ENCODE measurements at places on chromosomes 16 and 17.

DNA sequence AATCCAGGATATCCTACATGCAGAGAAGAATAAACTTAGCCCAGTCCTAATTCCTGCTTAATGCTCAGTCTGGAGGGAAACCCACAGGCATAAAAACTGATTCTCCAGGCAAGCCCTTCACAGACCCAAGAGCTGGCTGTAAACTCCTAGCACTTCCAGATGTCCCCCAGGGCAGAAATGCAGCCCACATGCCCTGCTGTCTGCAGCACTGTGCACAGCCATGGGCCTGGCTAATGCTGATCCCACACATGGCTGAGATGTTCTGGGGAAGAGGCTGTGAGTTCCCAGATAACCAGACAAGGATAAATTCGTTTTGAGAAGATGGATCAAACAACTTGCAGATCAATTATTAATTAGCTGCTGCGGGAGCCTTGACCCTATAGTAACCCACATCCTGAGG is 148.4 kb downstream of the AATF start:
- DNase-seq = no peak

- no peak for DNase-seq
Observed at GRCh38 chr16:79316004-79316458, 284.5 kb downstream of the MAF start.

- DNase-seq = no peak
Observed at GRCh38 chr17:58427807-58428206, 10.5 kb upstream of the RNF43 start.

- no peak for DNase-seq
Observed at GRCh38 chr17:56822725-56823124, 11.0 kb downstream of the C17orf67 start.

- no peak for DNase-seq
Observed at GRCh38 chr16:84068783-84069462, 26.3 kb upstream of the SLC38A8 start.

DNA sequence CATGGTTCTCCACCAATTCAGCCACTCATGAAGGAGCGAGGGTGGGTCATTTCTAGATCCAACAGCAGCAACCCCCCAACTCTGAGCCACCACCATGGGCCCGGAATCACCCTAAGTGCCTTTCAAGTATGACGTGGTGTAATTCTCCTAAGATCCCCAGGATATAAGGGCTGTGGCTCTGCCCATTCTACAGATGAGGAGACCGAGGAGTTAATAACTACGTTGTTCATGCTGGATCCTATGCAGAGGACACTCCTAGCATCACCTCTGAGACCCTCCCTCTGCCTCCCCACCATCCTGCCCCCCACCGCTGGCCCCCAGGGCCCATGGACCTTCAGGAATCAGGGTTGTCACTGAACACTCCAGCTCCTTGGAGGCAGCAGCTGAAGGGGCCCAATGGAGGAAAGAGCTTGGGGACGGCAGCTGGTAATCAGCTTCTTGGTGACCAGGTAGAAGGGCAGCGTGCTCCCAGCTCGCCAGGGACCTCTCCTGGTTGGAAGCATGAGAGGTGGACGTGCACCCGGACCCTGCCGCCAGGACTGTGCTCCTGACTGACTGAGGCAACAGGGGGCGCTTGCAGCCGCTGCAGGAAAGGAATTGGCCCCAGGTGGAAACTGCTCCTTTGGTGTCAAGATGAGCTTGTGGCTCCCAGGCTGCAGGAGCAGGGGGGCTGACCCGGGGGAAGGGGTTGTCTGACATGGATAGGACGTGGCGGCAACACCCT is 28.2 kb upstream of the CACNG1 start:
- DNase-seq = no peak

GRCh38 chr16:49658531-49658930 is 197.4 kb downstream of the ZNF423 start:
- no peak for DNase-seq

- no peak for DNase-seq
Observed at GRCh38 chr16:78762222-78762621, 662.8 kb downstream of the WWOX start.

- no peak for DNase-seq
Observed at GRCh38 chr16:85689285-85689949, 663 bp upstream of the GINS2 start.

DNA sequence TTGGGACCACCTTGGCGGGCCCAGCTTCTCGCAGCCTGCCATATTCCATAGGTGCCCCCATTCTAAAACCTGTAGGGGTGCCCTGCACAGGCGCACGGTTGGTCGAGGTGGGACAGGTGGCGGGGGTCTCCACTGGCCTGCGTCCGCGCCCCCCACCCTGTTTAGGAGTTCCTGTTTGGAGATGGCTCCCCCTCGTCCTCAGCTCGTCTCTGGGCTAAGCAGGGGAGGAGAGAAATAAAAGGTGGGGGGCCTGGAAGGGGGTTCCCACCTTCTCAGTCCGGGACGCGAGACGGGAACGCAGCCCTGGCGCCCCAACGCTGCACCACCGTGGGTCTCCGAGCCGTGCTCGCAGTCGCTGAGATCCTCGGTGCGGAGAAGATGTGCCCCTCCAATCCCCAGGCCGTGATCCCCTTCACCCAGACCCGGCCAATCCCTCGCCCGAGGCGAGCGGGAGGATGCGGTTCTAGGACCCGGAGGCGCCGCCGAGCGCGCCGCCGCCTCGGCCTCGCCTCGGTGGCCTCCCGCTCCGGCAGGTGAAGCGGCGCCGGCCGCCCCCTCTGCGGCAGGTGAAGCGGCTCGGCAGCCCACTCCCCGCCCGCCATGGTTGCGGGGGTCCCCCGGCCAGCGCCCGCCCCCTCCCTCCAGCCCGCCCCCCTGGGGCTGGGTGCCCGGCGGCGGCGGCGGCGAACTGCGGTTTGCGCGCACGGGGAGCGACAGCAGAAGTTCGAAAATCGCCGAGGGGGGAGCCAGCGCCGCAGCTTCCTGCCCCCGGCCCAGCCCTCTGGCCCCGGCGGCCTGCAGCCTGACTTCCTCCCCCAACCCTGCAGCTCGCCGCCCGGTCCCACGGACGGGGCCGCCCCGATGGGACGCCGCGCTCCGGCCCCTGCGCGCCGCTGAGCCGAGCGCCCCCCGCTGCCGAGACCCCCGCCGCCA is at the start of gene FMNL1:
Gene FMNL1, plus strand, starts transcription at position 805 of the 933 bp plus-strand sequence. CDS start 240 bp downstream, outside the sequence.
- DNase-seq = peak; percentile 61

GRCh38 chr17:58081646-58082340 is 1.4 kb upstream of the DYNLL2 start:
- DNase-seq = no peak

GRCh38 chr16:87463722-87464690 is 28.8 kb downstream of the ZCCHC14 start:
- DNase-seq = peak; percentile 19

GRCh38 chr17:61475726-61476125 is 23.5 kb downstream of the TBX4 start:
- no peak for DNase-seq

GRCh38 chr17:11880714-11881113 is 116.6 kb downstream of the ZNF18 start:
- DNase-seq = no peak
